ENCODE measurements at places on chromosomes 7 and 10.

DNA sequence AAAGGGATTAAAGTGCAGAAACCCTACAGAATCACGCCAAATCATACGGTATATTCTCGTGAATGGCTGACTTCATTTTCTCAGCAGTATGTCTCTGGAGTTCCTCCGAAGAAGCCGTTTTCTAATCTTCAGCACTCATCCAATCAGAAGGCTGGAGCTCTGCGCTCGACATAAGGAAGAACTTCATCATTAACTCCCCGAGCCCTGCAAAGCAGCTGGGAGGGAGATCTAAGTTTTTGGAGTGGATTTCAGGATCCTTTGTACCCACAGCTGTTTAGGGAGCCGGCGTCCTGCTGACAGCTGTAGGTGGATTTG lies 40.7 kb upstream of the SDK1 start:
- DNase-seq = peak; percentile 61

DNA sequence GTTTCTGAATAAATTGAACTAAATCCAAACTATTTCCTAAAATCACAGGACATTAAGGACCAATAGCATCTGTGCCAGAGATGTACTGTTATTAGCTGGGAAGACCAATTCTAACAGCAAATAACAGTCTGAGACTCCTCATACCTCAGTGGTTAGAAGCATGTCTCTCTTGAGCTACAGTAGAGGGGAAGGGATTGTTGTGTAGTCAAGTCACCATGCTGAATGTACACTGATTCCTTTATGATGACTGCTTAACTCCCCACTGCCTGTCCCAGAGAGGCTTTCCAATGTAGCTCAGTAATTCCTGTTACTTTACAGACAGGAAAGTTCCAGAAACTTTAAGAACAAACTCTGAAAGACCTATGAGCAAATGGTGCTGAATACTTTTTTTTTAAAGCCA lies 13.9 kb downstream of the MEST start:
- DNase-seq = peak; percentile 41

GRCh38 chr10:5643346-5644067 lies 22.9 kb downstream of the ASB13 start:
- DNase-seq = peak; percentile 64

- DNase-seq = no peak
Measured at GRCh38 chr10:5400468-5401240, 4.0 kb downstream of the TUBAL3 start.

DNA sequence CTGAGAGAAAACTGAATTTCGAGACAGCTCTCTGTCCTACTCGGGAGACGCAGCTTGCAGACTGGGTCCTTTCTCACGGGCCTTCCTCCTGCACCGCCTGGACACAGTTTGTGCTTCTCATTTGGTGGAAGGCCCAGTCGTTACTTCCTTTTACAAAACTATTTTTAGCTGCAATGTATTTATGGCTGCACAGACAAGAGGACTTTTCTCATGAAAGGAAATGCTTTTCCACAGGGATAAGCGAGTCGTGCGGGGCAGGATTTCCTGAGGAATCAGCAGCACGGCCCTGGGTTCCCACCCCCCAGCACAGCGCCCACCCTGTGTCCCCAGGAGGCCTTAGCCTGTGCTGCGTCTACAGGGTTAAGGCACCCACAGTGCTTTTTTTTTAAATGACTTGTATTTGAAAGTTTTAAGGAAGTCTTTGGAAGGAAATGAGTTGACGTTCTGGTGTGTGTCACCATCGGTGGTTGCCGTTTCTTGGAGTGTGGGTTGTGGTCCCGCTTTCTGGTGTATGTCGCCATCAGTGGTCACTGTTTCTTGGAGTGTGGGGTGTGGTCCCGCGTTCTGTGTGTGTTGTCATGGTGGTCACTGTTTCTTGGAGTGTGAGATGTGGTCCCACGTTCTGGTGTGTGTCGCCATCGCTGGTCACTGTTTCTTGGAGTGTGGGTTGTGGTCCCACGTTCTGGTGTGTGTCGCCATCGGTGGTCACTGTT lies 50.9 kb downstream of the INPP5A start:
- DNase-seq = no peak

DNA sequence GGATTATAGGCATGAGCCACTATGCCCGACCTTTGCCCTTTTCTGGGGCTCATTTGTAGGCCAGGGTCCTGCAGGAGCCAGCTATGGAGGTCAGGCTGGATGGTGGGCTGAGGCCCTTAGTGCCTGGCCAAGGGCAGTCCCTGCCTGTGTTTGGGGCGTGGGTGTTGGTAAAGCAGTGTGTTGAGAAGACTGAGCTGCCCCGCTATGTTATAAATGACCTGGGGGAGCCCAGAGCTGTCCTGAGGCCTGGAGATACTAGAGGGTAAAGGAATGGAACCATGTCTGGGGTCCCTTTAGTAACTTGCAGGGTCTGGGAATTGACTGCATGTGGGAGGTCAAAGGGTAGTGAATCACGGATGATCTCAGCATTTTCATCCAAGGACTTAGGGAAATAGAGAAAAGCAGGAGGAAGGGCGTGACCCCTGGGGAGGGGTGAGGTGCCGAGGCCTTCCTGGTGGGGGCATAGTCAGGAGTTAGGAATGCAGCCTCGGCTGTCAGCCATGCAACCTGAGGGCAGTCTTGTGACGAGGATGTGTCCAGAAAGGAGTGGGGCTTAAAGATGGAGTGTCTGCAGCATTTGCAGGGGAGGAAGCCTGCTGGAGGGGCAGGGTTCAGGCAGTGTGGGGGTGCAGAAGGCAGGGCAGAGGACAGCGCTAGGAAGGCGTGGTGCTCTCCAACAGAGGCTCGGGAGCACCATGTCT lies 31.5 kb downstream of the TMEM248 start:
- peak; percentile 57 for DNase-seq

GRCh38 chr10:32059472-32059871 lies 3.2 kb upstream of the KIF5B start:
- no peak for DNase-seq

DNA sequence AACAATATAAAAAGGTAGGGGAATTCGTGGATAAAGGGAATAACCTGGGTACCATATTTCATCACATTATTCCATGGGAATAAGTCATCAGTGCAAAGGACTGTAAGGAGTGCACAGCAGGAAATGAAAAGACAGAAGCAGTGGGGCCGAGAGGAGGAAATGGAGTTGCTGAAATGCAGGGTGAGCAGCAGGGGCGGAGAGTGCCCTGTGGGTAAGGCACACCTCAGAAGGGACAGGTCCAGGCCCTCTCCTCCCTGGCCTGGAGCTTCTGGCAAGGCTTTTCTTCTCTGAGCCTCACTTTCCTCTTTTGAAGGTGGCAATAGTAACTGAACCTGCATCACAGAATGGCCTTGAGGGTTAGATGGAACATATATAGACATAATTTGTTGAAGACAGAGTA lies 26.2 kb downstream of the IKZF1 start:
- no peak for DNase-seq

- DNase-seq = no peak
Measured at GRCh38 chr10:126585249-126586017, 85.1 kb downstream of the C10orf90 start.

GRCh38 chr7:139842401-139843210 lies 13.5 kb downstream of the TBXAS1 start:
- no peak for DNase-seq

- DNase-seq = no peak
Measured at GRCh38 chr10:132645630-132646442, 108.2 kb downstream of the INPP5A start.

DNA sequence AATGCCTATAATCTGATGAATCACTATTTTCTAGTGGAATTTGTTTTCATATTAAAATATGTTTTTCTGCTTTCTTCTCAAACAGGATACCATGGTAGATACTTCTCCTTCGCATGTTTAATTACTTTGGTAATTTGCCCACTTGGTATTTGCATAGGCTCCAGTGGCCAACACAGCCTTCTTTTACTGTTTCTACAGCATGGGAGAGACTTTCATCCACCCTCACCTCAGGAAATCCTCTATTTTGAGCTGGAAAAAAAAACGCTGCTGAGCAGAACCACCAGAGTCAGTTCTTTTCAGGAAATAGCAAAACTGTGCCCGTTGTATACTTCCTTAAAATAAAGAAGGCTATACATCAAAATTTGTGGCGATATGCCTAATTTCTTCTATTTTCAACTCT lies 213.3 kb downstream of the MDFIC start:
- DNase-seq = no peak

- no peak for DNase-seq
Measured at GRCh38 chr10:18449611-18450026, 201.8 kb downstream of the NSUN6 start.

- no peak for DNase-seq
Measured at GRCh38 chr7:118762451-118762850, 537.9 kb downstream of the ANKRD7 start.

DNA sequence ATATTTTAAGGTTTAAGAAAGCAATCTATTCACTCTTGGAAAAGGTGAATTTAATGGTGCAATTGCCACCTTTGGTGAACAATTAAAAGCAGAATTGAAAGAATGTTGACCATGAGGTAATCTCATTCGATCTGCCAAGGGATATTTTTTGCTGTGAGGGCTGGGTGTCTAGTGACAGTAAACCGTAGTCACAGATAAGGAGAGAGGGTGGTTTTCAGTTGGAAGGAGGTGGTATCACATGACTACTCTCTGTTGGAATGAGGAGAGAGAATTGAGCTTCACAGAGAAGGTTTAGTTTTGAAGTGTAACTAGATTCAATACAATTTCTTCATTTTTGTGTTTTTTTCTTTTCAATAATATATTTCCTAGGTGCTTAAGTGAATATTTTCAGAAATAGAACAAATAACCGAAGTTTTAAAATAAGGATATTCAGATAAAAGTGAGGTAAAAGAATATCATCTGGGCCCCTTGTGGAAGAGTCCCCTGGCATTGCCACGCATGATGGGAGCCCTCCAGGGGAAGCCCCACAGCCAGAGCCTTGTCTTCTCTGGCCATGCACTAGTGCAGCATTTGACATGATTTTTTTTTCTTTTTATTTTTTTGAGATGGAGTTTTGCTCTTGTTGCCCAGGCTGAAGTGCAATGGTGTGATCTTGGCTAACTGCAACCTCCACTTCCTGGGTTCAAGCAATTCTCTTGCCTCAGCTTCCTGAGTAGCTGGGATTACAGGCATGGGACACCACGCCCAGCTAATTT lies 73.4 kb downstream of the GPR141 start:
- DNase-seq = no peak

DNA sequence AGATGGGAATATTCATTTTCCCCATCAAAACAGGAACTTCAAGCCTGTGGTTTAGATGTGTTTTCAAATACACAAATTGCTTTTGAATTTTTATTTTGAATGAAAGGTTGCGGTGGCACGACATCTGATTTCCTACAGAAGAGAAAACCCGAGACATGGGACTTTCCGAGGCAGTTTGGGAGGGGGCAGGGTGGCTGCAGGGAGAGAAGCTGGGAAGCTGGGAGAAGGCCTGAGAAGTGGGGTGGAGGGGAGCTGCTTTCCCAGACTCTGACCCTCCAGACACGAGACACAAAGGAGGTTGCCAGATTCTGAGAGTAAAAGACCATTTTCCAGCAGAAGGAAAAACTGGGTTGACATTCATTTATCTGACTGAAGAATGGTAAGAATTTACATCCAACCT lies 19.6 kb downstream of the TMEM176A start:
- no peak for DNase-seq

DNA sequence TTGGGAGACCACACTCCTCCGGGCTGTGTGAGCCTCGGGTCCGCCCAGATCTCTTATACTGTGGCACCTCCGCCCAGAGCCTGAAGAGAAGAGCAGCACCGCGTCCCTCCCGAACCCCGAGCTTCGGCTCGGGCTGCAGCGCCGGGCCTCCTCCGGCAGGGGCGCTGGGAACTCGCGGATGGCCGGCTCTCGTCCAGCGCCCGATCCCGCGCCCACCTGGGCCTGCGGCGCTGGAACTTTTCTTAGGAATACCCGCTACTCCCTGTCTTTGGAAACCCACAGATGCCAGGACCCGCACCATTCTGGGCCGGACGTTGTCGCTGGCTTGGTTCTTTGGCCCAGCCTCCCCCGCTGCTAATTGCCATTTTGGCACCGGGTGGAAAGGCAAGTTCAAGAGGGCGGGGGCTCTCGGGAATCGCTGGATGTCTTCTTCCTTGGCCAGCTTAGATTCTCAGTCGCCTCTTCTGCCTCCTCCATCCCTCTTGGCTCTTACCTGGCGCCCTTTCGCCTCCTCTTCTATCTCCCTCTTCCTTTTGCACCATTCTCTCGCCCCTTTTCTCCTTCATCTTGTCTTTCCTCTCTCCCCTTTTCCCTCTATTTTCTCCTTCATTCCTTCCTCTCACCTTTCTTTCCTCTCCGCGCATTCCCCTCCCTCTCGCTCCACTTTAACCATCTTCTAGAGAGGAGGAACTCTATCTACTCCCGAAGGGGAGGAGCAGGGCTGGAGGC lies 2.1 kb upstream of the SORCS3 start:
- no peak for DNase-seq

DNA sequence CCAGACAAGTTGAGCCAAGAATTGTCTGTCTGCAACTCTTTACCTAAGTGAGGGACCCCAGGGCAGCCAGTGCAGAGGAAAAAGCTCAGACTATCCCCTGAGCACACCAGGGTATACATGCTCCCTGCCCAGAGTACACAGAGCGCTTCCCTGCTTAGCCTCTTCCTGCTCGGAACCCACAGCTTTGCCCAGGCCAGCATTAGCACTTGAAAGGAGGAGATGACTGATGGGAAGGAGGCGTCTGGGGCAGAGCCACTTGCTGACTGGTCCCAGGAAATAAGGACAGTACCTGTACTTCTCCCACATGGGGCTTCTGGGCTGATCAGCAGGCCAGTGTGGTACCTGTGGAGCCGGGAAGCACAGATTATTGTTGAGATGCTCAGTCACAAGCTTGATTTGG lies 48.4 kb upstream of the TRIM8 start:
- no peak for DNase-seq

DNA sequence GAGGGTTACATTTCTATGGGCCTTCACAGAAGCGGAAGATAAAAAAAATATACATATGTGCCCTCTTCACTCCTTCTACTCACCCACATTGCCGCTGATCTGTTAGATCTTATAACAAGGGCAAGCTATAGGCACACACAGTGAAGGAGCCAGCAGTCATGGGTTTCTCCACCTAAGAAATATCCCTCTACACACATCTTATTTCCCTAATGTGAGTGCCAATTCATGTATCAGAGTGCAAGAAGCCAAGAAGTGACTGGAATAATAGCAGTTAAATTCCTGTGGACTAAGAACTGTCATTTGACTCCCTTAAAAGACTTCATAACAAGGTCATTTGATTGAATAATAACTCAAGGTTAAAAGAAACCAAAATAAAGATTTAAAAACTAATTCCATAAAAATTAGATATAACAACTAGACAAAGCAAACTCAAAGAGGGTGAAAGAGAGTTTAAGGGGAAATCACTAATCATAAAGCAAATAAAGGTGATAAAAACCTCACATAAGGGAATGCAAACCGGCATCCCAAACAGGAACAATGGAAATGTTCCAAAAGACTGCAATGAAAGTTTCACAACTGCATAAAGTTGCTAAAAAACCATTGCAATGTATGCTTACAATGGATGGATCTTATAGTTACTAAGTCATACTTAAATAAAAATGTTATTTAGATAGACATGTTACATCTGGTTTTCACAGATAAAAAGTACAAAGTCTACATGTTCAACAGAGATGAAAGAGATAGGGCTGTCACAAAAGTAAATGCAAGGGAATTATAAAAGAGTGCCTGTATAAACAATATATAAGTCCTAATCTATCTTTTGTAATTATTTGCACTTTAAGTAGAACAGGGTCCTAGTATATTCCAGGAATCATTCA lies 42.8 kb downstream of the ARHGAP21 start:
- peak; percentile 72 for DNase-seq

GRCh38 chr10:97078261-97078937 lies 107.4 kb downstream of the SLIT1 start:
- no peak for DNase-seq
